ENCODE measurements at places on chromosomes 1 and 21.

- no peak for DNase-seq
Measured at GRCh38 chr1:172429331-172430127, 9.0 kb downstream of the C1orf105 start.

GRCh38 chr1:66757722-66758240 lies 5.5 kb downstream of the DYNLT5 start:
- no peak for DNase-seq

- no peak for DNase-seq
Measured at GRCh38 chr1:229254910-229255541, 15.9 kb upstream of the RAB4A start.

DNA sequence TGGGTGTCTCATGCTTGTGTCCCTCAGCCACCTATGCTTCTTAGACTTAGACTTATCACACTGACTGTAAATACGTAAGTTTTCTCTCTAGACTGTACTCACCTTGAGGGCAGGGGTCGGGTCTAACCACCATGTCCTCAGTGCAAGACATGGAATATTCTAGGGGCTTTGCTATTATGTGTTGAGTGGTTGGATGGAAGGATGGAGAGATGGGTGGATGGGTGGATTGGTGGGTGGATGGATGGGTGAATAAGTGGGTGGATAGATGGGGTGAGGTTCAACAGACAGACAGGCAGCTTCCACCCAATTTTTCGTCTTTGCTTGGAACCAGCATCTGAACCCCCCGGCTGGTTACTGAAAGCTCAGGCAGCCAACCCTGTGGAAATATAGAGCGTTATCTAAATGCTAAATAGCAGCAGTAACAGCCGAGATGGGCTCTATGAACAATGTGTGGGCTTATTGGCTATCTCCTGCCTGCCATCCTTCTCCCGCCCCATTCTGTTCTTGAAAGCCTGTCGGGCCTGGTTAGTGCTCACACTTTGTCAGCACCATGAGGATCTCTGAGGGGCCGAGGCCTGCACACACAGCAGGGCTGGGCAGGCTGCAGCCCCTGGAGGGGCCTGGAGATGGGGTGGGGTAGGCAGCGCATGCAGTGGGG lies 130.7 kb downstream of the ACTL8 start:
- DNase-seq, result no peak

GRCh38 chr21:29265690-29266479 lies 32.8 kb upstream of the BACH1 start:
- DNase-seq, result peak; percentile 36

GRCh38 chr1:110548381-110548780 lies 29.4 kb upstream of the KCNA10 start:
- no peak for DNase-seq

GRCh38 chr1:234914606-234915290 lies 213.9 kb downstream of the TOMM20 start:
- no peak for DNase-seq

GRCh38 chr1:218537122-218537913 lies 192.2 kb downstream of the TGFB2 start:
- no peak for DNase-seq

DNA sequence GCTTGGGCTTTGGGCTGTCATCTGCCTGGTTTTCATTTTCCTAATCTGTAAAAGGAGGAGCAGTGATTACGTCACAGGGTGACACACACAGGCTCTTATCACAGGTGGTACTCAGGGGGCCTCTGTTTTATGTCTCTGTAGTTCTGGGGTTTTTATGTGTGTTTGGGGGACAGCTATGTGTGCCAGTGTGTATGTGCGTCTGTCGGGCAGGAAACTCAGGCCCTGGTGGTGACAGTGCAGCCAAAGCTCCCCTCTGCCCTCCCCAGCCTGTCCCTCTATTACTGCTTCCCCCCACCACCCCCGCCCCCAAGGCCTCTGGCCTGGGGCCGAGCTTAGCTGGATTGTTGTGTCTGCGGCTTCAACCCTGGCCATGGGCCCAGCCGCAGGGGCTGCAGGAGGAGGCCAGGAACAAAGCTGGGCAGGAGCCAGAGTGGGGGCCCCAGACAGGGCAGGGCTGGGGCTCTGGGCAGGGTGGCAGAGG lies 13.3 kb downstream of the MFAP2 start:
- DNase-seq, result no peak

DNA sequence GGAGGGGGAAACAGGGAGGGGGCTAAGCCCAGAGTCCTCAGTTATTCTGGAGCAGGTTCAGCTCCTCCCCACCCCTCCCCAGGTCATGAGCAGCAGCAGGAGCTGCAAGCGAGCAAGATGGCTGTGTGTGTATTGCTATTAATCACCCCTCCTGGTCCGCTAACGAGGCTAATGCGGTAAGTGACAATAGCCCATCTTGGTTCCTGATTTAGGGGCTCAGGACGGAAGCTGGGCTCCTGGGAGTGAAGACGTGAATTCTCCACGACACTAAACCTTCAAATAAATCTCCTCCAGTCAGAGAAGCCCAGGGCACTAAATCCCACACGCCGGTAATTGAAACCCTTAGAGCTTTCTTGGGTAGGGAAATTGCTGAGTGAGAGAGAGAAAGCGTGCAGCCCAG lies 76.1 kb downstream of the TMEM53 start:
- no peak for DNase-seq

GRCh38 chr1:36692465-36693160 lies 209.9 kb upstream of the CSF3R start:
- DNase-seq, result no peak

Data from stimulated activated CD4-positive, alpha-beta T cell treated with anti-CD3 and anti-CD28 coated beads, Interleukin-12 subunit alpha, Interleukin-12 subunit beta, amount 100 ng/mL, for 4 hours (primary cell).